Anterior cingulate cortex (tissue), 58 donors: ENCODE measurements at places on chromosomes 11 and 22.

DNA sequence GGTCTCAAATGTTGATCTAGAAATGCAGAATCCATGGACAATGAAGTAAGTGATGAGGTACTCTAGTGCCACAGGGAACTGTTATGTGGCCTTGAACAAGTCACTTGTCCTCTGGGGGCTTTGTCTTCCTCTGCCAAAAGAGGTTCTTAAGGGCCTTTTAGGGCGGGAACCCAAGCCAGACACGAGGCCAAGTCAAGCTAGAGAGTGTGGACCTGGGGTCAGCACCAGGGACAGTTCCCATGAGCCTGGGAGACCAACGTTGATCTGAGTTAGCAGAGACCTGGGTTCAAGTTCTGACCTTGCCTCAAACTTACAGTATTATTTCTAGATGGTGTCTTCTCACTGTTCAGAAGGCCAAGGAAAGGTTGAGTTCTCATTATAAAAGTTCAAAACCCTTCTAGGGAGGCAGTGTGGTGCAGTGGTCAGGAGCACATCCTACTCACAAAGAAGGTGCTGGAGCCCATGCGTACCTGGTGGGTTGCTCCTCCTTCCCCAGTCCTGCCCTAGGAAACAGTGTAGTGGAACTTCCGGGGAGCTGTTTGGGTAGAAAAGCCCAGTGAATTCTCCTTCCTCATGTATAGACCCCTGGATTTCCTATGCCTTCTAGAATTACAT, 121.5 kb downstream of the CHST1 start:
- DNase-seq: no peak

- DNase-seq: no peak
These were observed 3.6 kb upstream of the ACR start for GRCh38 chr22:50734343-50734771.

DNA sequence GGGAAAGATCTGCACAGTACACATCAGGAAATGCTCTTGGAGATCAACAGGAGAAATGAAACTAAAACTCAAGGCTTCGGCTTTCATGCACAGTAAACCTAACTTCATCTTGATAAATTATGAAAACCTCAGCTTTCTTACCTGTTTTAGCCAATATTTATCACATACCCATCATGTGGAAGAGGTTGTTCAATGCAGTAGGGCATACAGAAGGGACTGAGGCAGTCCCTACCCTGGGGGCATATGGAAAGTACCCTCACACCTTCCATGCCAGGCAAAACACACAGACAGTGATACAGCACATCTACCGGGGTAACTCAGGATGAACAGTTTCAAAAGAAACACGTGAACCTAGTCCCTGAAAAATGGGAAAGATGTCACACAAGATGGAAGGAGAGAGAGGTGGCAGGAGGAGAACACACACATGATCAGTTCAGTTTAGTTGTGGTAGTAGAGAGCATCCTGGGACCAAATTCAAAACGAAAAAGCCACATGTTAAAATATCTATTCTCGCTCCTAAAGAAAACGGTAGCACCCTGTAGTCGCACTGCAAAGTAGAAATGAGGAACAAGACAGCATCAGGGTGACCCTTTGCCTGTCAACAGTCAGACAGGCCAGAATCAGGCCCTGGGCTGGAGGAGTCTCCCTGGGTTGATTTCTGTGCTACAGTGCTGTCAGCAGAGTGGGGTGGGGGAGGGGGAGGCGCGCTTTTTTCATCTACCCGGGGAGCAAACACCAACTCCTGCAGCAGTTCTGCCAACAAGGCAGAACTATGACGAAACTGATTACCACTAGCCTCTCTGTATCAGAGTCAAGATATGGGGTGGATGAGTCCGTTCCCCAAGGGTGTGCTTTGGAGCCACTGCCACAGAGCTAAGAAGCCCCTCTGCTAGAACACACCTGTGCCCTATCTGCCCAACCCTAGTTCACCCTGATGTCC, 1.3 kb downstream of the HIRA start:
- no peak for DNase-seq

DNA sequence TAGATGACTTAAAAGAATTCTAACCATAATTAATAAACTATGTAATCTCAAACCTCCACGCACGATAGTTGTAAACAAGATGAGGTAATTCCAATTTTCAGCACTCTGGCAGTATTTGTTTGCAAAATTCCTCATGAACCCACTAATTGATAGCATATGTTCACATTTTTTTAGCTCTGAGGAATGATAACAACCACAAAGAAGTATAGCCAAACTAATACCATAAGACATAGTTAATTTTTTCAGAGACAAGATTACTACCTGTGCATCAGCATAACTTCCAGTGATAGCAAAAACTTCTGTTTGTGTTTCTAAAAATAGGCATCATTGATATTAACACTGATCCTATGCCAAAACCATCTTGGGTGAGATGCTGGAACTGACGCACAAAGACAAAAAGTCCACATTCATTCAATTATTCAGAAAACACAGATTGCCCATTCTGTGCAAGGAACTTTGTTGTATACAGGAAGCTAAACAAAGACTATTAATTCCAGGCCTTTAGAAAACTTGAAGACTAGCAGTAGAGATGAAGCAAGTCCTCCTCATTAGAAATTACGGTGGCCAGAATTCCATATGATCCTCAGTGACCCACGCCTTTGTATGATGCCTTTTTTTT, 57.7 kb downstream of the PDGFD start:
- no peak for DNase-seq

- DNase-seq: no peak
These were observed 15.1 kb upstream of the SLC3A2 start for GRCh38 chr11:62865635-62866034.
